ENCODE measurements at places on chromosomes 12 and 14. TPM values are rescaled to one million over a fixed set of nuclear protein-coding genes. Genes with fewer than 3 reads are reported as not detected.

DNA sequence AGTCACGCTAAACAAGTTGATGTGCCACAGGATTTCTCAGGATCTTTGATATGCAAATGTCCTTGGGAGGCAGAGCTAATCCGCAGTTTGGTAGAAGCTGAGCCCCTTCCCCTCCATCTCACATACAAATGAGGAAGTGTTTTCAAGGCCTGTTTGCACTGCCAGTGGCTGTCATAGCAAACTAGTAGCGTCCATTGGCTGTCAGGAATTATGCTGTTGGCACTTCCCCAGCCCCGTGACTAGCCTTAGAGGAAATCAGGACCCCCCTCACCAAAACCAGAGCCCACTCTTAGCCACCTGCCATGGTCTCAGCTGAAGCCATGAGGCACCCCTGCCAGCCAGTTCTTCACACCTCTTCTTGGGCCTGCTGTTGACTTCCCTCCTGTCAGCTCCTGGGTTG, 253.9 kb downstream of the CACNA1C start:
- DNase-seq: no peak

Gene SERPINA3
- total RNA-seq: not detected

- no peak for DNase-seq
Measured at GRCh38 chr14:28001002-28001401, 765.6 kb upstream of the FOXG1 start.

Gene SERPINA12
- total RNA-seq: not detected

Gene ESR2
- not detected for total RNA-seq

GRCh38 chr14:30541318-30541717, 17.6 kb upstream of the G2E3 start:
- no peak for DNase-seq

Gene RNF212B
- not detected for total RNA-seq

GRCh38 chr14:33165926-33166289, 227.2 kb downstream of the NPAS3 start:
- DNase-seq: no peak

Gene BDKRB2
- not detected for total RNA-seq

DNA sequence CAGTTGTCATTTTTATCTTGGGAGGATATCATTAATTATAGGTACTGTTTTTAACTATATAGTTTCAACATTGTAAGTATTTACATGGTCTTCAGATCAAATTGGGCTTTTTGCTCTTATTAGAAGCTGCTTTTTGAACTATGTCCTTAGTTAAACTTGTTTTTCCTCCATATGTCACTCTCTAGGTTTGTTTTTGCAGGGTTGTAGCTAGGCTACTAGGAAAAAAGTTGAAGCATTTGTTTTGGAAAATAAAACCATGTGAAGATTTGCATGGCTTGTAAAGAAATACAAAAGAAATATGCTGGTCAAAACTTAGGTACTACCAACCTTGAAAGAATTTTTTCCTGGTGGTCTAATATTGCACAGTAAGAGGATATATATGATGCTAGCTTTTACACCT, 3.4 kb downstream of the ARID2 start:
- no peak for DNase-seq

Data from activated naive CD8-positive, alpha-beta T cell treated with anti-CD3 and anti-CD28 coated beads, Interleukin-2, amount 10 ng/mL, durations not matched to agents 7 days and 5 days (primary cell).